Stimulated activated CD8-positive, alpha-beta memory T cell treated with anti-CD3 and anti-CD28 coated beads, Interleukin-7, amount 100 ng/mL, for 4 hours (primary cell): ENCODE measurements at places on chromosomes 11 and 22.

GRCh38 chr11:76892306-76892705 is 31.6 kb downstream of the ACER3 start:
- no peak for DNase-seq

DNA sequence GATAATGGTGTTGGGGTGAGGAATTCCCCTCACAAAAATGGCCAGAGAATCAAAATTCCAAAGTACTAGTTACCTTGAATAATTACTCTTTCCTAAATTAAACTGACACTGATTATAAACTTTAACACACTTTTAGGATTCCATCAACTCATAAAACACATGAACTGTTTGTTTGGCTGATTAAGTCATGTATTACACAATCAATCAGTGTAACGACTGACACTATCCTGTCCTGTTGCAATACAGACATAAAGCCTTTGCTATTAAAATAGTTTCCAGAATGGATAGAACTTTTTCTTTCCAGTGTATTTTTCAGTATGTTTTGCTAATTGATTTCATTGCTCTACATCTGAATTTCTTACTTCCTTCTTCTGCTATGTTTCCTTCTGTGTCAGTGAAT is 1709.4 kb upstream of the RAG2 start:
- DNase-seq = no peak

GRCh38 chr11:46560300-46560991 is 33.4 kb downstream of the AMBRA1 start:
- DNase-seq = no peak

- peak; percentile 26 for DNase-seq
These were observed 198.2 kb downstream of the SWAP70 start for GRCh38 chr11:9861860-9862725.

- no peak for DNase-seq
These were observed 84.6 kb downstream of the ETS1 start for GRCh38 chr11:128502726-128503125.

DNA sequence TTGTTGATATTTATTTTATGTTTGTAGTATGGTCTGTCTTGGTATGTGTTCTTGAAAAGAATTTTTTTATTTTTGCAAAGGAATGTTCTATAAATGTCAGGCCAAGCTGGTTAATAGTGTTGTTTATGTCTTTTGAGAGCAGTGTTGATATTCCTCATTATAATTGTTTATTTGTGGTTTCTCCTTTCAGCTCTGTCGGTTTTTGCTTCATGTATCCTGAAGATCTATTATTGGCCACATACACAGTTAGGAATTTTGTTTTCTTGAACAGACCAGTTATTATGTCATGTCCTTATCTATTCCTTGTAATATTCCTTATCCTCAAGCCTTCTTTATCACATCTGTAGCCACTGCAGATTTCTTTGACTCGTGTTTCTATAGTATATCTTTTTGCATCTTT is 56.5 kb downstream of the PDHX start:
- DNase-seq = no peak

GRCh38 chr22:25076336-25076735 is 123.3 kb upstream of the CRYBB3 start:
- peak; percentile 44 for DNase-seq

- no peak for DNase-seq
These were observed 38.2 kb downstream of the RPUSD4 start for GRCh38 chr11:126173257-126173656.

DNA sequence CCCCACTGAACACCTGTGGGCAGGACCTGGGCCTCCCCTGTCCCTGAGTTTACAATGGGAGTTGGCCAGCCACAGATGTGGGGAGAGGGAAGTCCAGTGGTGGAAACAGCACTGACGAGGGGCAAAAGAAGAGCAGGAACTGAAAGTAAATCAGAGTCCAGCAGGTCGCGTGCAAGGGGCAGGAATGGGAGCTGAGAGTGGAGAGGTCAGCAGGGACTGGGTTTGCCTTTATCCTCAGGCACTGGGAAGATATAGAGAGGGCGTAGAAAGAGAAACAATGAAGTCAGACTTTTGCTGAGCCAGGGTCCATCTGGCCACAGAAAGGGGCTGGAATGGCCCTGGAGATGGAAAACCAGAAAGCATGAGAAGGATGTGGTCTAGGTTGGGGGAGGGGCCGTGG is 8.5 kb downstream of the P2RY6 start:
- DNase-seq = no peak

DNA sequence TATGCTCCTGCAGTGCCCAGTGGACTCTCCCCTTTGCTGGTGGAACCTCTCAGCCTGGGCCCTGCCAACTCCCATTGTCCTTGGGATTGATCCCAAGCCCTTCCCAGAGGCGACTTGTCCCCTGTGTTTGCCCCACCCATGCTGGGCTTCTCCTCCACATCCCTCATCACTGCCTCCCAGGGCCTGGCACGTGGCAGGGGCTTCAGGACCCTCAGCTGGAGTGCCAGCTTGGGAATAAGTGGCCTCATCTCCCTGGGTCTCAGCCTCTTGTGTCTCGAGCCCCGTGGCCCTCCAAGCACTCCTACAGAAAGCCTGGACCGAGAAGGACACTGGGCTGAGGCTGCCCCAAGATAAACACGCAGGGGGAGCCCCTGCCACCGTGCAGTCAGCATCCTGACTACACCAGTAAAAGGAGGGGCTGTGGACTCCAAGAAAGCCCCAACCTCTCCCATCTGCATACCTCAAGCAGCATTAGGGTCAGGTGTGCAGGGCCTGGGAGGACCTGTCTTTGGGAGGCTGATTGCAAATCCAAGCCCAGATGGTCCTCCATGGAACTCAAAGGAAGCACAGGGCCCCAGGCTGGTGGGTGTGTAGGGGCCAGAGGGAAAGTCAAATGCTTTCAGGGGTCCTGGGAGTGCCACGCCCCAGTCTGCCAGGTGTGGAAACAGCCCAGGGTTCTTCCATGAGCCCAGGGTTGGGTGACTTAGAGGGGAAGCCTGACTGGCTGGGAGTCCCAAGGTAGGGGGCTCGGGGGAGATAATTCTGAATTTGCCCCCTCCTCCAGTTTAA is 9.5 kb upstream of the GNAZ start:
- DNase-seq = no peak

DNA sequence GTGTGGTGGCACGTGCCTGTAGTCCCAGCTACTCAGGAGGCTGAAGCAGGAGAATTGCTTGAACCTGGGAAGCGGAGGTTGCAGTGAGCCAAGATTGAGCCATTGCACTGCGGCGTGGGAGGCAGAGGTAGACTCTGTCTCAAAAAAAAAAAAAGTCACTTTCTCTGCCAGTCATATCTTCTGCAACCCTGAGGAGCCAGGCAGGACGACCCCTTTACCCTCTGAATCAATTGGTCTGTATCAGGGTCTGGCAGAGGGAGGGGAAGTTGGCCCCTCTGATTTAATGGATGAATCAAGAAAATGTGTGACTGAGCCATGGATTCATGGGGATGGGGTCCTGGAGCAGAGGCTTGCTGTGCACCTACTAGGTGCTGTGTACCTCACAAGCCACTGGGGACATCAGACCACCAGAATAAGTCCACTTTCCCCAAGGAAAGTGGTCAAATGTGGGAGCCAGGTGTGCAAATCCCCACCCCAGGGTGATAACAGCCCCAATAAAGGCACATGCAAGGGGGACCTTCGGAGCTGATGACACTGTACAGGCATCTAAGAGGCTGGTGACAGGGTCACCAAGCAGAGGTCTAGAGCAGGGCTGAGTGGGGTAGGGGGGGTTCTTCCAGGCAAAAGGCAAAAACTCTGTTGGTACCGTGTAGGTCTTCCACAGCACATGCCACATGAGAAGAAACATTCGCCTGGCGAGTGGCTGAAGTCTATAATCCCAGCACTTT is 29.0 kb downstream of the TXN2 start:
- no peak for DNase-seq
